Activated T-cell treated with anti-CD3 and anti-CD28 coated beads, Interleukin-2, amount 50 U/mL, for 72 hours (primary cell): ENCODE measurements at places on chromosomes 11 and 22.
A peak's percentile ranks its signal among the peaks of the same experiment; 100 is the strongest.

- DNase-seq = no peak
Observed at GRCh38 chr22:17957204-17957603, 67.2 kb downstream of the MICAL3 start.

- DNase-seq = no peak
Observed at GRCh38 chr22:21445437-21446127, 21.6 kb upstream of the TMEM191C start.

- no peak for DNase-seq
Observed at GRCh38 chr22:49882519-49883293, 29.1 kb downstream of the ZBED4 start.

- no peak for DNase-seq
Observed at GRCh38 chr11:119198925-119199324, 7.2 kb upstream of the CBL start.

- no peak for DNase-seq
Observed at GRCh38 chr22:17829695-17830042, 55.4 kb upstream of the BID start.

GRCh38 chr11:61507962-61508861 is at the start of gene LRRC10B:
Gene LRRC10B (plus strand): TSS chr11:61508749. CDS start chr11:61508999, 250 bp downstream.
- DNase-seq = peak; percentile 70

DNA sequence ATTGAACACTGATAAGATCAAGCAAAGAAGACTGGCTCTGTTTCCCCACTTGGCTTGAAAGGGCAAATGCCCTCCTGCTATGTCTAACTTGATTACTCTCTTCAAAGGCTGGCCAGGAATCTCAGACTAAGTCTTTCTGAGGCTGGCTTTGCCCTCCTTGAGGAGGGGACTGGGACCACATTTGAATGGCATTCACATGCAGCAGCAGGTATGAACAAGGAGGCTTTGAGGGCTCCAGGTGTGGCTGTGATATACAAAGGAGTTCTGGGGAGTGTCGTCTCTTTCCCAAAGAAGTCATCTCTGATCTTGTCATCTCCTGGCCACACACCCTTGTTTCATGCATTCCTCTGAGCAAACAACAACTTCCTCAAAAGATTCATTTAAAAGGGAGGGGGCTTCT is 130.8 kb downstream of the ARL14EP start:
- no peak for DNase-seq

GRCh38 chr22:49724893-49725489 is 102.7 kb downstream of the BRD1 start:
- peak; percentile 83 for DNase-seq

DNA sequence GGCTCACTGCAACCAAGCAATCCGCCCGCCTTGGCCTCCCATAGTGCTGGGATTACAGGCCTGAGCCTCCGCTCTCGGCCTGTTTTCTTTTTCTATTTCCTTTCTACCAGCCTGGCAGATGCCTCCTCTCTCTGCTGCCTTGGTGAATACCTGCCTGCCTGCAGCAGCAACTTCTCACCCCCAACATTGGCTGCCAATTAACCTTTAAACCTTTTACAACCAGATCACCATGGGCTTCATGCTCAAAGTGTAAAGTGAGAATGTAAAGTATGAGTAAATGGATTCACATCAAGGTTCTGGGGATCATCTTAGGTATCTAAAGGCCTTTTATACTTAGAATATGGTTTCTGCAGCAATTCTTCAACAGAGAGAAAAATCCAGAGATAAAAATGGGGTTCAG is 13.0 kb upstream of the FCHSD2 start:
- DNase-seq = no peak

GRCh38 chr11:45470151-45470793 is 184.1 kb upstream of the SYT13 start:
- DNase-seq = no peak

- DNase-seq = peak; percentile 23
Observed at GRCh38 chr22:30717331-30717921, 22.8 kb downstream of the OSBP2 start.

- no peak for DNase-seq
Observed at GRCh38 chr11:125262194-125262829, 97.8 kb downstream of the PKNOX2 start.

DNA sequence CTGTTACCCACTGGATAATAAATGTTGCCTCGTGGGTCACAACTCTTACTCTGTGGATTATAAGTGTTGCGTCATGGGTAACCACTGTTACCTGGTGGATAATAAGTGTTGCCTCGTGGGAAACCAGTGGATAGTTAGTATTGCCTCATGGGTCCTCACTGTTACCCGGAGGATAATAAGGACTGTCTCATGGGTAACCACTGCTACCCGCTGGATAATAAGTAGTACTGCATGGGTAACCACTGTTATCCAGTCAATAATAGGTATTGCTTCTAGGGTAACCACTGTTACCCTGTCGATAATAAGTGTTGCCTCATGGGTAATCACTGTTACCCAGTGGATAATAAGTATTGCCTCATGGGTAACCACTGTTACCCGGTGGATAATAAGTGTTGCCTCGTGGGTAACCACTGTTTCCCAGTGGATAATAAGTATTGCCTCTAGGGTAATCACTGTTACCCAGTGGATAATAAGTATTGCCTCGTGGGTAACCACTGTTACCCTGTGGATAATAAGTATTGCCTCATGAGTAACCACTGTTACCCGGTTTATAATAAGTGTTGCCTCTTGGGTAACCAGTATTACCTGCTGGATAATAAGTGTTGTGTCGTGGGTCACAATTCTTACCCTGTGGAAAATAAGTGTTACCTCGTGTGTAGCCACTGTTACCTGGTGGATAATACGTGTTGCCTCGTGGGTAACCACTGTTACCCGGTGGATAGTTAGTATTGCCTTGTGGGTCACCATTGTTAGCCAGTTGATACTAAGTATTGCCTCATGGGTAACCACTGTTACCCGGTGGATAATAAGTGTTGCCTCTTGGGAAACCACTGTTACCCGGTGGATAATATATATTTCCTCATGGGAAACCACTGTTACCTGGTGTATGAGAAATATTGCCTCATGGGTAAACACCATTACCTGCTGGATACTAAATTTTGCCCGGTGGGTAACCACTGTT is 15.7 kb upstream of the NXPE4 start:
- no peak for DNase-seq

DNA sequence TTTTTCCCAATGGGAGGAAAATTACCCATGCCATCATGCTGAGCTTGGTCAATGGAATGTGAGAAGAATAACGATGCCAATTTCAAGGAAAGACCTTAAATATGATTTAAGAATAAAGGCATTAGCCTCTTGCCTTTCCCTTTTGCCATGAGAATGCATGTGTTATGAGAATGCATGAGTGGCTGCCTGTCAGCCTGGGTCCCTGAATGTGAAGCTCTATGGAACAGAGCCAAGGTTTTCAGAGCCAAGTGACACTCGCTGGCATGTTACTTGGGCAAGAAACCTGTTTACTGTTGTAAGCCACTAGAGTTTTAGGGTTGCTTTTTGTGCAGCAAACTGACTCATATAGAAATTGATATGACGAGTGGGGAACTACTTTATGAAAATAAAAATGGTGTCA is 75.7 kb downstream of the JRKL start:
- DNase-seq = no peak

DNA sequence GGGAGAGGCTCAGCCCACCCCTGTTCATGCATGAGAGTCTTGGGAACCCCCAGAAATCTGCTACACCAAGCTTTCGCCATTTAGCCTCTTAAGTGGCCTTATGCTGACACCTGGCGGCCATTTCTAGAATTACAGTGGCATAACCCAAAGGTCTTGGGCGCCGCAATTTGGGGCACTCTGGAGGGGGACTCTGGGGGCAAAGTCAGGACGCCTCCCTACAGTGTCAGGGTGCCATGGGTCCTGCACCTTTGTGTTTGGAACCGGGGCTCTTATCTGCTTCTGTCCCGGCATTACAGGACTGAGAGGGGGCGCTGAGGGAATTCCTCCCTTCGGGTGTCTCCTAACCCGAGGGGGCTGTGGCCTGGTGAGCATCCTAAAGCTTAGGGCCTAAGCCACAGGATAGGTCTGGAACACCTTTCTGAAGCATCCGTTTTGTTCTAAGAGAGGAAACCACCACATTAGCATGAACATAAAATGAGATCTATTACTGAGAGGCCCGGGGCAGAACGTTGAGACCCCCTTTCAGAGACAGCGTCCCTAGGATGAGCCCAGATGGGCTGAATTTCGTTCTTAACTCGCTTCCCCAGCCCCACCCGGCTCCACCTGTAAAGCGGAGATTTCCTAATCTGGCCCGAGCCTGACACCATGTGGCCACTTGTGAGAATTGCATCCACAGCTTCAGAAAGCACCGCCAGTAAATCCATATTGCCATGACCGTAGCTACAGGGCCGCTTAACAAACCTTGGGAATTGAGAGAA is 9.3 kb downstream of the INS start:
- DNase-seq = peak; percentile 80

GRCh38 chr11:124070915-124071622 is 29.9 kb upstream of the OR10G7 start:
- peak; percentile 58 for DNase-seq

DNA sequence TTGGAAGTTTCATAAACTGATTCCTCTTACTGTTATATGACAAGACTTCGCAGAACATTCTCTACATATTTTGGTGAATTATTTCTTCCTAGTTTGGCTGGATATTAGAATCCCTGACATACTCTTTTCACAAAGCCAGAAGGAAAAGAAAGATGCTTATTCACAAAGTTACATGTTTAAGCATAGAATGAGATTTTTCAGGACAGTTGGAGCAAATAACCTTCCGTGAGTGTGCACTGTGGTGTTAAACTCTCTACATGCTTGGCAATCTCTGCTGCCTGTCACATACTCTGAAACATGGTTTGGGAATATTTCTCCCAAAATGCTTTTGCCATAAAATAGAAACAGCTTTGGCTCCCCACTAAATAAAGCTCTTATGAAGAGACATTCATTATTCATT is 230.0 kb upstream of the MTNR1B start:
- no peak for DNase-seq

GRCh38 chr22:45933506-45934167 is 43.3 kb downstream of the WNT7B start:
- DNase-seq = no peak

DNA sequence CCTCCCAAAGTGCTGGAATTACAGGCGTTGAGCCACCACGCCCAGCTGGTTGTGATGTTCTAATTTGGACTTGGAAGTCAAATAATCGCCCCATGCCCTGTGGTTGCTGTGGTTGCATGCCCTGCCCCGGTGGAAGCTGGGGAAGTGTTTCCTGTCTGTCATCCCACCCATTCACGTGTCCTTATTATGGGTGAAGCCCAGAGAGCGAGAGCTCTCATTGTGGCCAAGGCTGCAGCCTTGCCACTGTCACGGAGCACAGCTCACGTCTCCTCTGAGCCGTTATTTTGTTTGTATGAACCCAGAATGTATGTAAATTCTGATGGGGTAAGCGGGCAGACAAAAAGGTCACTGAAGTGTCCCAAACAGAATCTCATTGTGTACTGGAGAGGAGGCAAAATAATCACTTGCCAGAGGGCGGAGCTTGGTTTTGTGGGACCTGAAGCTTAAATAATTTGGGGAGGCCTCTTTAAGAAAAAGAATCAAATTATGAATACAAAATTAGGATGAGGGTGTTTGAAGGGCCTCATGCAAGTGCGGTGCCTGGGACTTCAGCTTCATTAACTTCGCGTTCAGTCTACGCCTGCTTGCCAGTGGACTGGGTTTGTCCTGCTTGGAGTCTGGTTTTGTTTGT is 25.8 kb upstream of the TREH start:
- DNase-seq = peak; percentile 33

- DNase-seq = no peak
Observed at GRCh38 chr11:22037505-22037904, 155.4 kb upstream of the ANO5 start.

DNA sequence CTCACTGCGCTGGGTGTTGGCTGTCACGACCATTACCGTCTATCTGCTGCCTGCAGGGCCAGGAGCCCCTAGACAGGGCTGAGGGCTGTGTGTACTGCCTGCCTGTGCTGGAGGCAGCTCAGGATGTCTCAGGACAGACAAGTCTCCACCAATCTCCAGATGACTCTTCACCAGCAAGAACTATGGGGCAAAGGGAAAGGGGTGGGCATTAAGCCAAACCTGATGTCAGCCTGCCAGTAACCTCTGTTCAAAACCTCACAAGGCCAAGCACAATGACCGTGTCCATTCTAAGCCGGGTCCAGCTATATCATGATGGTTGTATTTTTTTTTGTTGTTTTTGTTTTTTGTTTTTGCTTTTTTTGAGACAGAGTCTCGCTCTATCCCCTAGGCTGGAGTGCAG is 31.6 kb downstream of the MAFF start:
- no peak for DNase-seq

GRCh38 chr11:58192229-58192628 is 3.4 kb downstream of the OR9Q2 start:
- DNase-seq = no peak

DNA sequence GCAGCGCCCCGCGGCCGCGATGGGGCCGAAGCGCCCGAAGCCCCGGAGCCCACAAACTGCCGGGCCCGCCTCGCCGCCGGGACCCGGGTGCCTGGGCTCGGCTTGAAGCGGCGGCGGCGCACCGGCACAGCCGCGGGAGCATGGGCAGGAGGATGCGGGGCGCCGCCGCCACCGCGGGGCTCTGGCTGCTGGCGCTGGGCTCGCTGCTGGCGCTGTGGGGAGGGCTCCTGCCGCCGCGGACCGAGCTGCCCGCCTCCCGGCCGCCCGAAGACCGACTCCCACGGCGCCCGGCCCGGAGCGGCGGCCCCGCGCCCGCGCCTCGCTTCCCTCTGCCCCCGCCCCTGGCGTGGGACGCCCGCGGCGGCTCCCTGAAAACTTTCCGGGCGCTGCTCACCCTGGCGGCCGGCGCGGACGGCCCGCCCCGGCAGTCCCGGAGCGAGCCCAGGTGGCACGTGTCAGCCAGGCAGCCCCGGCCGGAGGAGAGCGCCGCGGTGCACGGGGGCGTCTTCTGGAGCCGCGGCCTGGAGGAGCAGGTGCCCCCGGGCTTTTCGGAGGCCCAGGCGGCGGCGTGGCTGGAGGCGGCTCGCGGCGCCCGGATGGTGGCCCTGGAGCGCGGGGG is 346 bp downstream of the FJX1 start:
- DNase-seq = peak; percentile 36

GRCh38 chr11:17537261-17537660 is 7.0 kb downstream of the USH1C start:
- no peak for DNase-seq

DNA sequence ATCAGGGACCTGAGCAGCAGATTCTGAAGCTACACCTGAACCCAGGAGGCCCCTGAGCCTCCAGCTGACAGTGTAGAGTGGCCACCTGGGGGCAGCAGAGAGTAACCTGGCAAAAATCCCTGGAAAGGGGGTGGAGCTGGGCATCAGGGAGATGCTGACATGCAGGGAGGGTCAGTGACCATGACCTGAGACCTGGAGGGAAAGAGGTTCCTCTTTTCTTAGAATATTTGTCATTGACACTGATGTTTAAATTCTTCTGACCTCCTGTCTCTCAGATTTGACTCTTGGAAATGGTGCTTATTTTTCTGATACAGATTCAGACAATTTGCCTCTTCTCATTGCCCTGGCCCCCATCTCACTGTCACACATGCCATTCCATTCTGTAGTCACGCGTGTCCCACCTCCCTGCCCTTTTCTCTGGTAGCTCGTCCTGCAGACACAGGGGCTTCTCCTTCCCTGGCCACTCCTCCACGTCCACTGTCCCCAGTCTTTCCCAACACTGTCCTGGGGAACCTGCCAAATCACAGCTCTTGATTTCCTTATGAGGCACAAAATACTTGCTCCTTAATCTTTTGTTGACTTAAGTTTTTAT is 117.2 kb upstream of the IGLL5 start:
- peak; percentile 44 for DNase-seq
